AG20443 (cell line): ENCODE measurements at places on chromosomes 5 and 9.

DNA sequence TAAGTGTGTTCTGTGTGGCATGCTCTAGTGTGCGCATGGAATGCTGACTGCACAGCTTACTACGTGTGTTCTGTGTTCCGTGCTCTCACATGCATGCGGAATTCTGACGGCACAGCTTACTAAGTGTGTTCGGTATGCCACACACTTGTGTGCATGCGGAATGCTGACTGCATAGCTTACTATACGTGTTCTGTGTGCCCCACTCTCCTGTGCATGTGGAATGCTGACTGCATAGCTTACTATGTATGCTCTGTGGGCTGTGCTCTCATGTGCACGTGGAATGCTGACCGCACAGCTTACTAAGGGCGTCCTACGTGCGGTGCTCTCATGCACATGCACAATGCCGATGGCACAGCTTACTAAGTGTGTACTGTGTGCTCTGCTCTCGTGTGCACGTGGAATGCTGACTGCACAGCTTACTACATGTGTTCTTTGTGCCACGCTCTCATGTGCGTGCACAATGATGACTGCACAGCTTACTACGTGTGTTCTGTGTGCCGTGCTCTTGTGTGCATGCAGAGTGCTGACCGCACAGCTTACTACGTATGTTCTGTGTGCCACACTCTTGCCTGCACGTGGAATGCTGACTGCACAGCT is 548.9 kb downstream of the IRX1 start:
- no peak for DNase-seq

GRCh38 chr5:64963278-64963677 is 194.5 kb downstream of the CWC27 start:
- no peak for DNase-seq

DNA sequence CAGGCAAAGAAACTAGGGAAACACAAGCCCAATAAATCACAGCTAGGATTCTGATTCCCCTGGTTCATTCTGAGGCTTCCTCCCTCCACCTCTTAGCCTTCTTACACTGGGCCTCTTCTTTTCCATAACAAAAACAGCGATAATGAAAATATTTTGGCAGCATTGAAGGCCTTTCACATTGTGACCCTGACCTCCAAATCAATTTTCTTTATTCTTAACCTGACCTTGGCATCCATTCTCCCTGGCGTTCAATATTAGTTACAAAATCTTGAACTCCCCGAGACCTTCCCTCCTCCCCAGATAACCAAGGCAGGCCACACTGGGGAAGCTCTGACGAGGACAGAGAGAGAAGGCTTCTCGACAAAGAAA is 399.9 kb downstream of the ZSWIM6 start:
- no peak for DNase-seq

DNA sequence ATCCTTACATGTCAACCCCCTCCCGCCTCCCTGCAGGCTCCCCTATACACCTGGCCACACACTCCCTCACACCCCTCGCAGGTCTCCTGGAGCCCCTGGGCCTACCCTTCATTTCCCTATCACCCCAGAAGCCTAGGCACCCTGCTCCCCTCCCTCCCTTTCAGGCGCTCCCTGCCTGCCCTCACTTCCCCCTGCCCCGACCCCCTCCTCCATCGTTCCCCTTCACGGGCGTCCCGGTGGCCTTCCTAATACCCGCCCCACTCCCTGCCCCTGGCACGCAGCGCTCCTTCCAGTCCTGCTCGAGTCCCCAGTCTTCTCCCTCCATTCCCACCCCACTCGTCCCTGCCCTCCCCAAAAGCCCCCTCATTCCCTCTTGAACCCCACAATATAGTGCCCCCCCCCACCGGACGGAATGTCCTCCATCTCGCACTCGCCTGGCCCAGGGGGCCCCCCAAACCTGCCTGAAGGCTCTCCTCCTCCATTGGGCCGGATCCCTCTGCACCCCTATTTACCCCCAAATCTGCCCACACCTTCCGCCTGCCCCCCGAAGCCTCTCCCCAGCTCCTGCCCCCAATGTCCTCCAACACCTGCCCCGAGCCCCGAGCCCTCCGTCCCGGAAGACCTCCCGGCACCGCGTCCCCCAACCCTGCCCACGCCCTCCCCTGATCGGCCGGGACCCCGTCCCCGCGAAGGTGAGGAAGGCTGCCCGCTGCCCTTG is 746 bp downstream of the STRBP start:
- DNase-seq, result no peak

DNA sequence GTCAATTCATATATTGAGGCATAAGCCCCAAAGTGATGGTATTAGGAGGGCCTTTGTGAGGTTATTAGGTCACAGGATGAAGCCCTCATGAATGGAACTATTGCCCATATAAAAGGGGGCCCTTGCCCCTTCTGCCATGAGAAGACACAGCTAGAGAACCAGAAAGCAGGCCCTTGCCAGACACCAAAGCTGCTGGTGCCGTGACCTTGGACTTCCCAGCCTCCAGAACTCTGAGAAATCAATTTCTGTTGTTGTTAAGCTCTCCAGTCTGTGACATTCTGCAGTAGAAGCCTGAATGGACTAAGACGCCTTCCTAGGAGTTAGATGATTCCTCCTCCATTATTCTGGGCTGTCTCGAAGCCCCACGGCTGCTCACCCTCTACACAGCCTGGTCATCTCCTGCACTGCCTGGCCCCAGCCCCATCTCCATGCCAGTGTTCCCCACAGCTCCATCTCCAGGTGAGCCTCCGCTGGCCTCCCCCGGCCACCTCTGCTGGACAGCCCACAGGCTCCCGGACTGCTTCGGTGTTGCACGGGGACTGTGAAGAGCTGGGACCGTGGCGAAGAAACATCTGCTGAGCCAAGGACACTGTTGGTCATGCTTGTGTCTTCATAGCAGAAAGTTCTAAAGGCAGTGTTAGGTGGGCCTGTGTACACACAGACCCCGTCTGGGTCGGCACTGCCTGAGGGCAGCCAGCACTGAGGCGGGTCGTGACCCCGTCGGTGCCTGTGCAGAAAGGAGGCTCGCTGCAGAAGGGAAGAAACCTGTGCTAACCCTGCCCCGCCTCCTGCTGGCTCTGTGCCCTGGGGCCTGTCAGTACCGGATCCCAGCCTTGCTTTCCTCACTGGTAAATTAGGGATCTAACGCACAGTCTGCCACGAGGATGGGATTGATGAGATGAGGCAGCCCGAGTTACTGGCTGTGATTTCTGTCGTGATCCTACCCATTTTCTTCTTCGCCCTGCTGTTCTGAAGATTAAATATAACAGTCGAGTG is 55.1 kb upstream of the CNOT6 start:
- DNase-seq, result no peak

DNA sequence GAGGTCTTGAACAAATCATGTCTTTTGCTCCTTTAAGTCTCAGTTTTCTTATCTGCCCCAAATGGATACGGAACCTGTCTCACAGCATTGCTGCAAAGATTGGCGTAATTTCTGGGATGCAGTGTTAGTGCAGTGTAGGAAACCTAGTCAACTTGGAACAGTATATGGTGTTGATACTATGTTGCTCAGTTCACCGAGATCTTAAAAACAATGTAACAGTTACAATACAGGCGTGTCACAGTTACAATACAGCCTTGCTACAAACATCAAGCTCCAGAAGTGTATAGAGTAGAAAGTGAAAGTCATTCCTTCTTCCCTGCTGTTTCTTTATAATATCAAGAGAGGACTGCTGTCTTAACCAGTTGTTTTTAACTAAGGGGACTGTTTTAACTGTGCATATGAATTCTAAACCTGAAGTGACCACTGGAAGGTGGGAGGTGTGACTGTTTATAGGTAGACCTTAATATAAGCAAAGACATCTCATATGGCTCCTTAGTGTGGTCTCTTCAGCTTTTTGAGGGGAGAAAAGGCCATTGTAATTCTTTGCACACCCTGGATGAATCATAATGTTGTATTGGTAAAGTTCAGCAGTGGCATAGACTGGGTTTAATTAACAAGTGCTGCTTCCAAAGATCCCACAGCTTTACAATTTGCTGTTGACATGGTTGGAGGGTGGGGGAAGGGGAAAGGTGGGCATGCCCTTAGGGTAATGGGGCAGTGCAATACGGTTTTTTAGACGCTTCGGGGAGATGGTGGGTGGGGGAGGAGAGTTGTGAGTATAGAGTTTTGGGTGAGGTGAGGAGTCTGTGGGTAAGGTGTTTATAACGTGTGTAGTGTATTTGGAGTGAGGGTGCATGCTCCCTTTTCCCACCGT is 12.9 kb downstream of the PRRC2B start:
- DNase-seq, result no peak

GRCh38 chr9:88303721-88304451 is 84.4 kb upstream of the SPIN1 start:
- DNase-seq, result peak; percentile 52

- DNase-seq, result no peak
Measured at GRCh38 chr9:110995420-110996340, 42.6 kb downstream of the LPAR1 start.
